ENCODE measurements at places on chromosomes 16 and 17. TPM values are rescaled to one million over a fixed set of nuclear protein-coding genes. Genes with fewer than 3 reads are reported as not detected.
A peak's percentile ranks its signal among the peaks of the same experiment; 100 is the strongest.

DNA sequence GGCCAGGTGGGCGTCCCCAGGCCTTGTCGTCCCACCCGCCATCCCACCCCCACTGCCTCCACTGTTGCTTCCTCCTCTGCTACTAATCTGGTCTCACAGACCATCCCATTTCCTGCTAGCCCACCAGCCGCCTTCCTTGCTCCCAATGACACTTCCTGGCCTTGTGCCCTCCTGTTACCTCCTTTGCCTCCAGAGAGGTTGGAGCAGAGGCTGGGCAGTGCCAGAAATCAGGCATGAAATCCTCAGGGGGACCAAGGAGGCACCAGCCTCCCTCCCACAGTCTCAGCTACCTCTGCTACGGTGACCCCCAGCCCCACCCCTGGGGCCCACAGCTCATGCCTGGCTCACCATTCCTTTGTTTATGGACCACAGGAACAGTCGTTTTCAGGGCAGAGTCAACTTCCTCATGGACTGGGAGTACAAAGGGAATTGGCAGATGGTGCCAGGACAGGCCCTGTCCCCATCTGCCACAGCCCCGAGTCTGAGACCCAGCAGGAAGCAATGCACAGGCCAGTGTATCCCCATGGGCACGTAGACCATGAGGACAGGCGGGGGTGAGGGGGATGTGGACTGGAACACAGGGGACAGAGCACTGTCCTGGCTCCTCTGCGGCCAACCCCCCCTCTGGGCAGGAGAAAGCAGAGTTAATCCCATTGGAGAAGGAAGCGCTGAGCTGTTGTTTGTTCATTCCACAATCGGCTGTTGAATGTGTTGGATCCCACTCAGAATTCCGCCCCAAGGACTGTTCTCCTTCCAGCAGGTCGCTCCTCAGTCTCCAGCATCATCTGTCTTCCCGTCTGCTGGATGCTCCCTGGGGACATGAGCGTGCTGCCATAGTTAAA is 2.2 kb upstream of the CDH5 start:
- DNase-seq, result peak; percentile 91
- peak overlapping the region; percentile 83 for H3K27ac ChIP-seq
- H3K36me3 ChIP-seq, result no peaks in the 10 kb centered on the region
- peaks cover 20% of the 10 kb centered on the region for H3K27me3 ChIP-seq
- H3K4me3 ChIP-seq, result no peak overlapping the region
- peaks cover 52% of the 10 kb centered on the region for H3K4me1 ChIP-seq

DNA sequence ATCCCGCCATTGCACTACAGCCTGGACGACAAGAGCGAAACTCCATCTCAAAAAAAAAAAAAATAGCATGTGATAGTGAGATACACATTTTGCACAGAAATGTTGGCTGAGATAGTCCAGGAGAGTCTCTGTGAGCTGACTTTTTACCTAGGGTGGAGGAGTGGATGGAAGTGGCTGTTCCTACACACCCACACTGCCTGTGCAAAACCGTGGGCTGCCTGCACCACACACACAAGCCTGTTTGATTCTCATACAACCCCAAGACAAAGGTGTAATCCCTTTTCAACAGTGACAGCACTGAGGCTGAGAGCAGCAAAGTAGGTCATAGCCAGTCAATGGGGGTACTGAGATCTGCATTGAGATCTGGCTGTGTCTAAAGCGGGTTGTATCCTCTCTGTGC is 86.8 kb downstream of the MARF1 start:
- H3K4me1 ChIP-seq, result peaks cover 2% of the 10 kb centered on the region
- no peaks in the 10 kb centered on the region for H3K27me3 ChIP-seq
- H3K4me3 ChIP-seq, result no peak overlapping the region
- no peak overlapping the region for H3K27ac ChIP-seq
- DNase-seq, result no peak

- peaks cover 36% of the 10 kb centered on the region for H3K4me1 ChIP-seq
- no peaks in the 10 kb centered on the region for H3K36me3 ChIP-seq
- no peak overlapping the region for H3K27ac ChIP-seq
- no peaks in the 10 kb centered on the region for H3K27me3 ChIP-seq
- no peak overlapping the region for H3K4me3 ChIP-seq
- no peak for DNase-seq
These were observed 203.6 kb downstream of the RAB11FIP4 start for GRCh38 chr17:31595076-31595475.

DNA sequence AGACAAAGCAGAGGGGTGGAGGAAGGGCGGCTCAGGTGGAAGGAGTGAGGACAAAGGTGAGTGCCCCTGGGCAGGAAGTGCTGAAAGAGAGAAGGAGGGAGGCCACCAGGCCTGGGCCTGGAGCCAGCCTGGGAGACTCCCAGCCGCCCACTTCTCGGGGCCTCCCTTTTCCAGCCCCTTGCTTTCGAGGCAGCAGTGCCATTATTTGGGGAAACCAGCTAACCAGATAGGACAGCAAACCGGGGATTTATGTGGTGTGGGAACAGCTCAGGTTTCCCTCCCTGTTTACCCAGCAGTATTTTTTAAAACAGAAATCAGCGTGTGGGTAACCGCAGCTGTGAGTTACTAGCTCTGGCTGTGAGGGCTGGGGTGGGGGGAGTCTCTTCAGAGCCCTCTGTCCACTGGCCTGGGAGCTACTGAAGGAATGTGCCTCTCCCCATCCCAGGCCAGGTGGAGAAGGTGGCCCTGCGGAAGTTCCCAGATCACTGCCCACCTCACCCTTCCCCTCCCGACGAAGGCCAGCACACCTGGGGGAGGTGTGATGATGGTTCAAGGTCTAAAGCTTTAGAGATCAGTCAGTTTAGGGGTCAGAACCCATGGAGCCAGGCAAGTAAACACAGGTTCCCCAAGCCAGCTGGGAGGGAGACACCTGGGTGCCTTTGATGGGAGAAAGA is 8.4 kb upstream of the MEOX1 start:
- DNase-seq, result no peak
- H3K4me3 ChIP-seq, result no peak overlapping the region
- H3K36me3 ChIP-seq, result no peaks in the 10 kb centered on the region
- peaks cover 2% of the 10 kb centered on the region for H3K27me3 ChIP-seq

- H3K27ac ChIP-seq, result peak overlapping the region; percentile 6
- H3K36me3 ChIP-seq, result peaks cover 14% of the 10 kb centered on the region
- no peak overlapping the region for H3K4me3 ChIP-seq
- DNase-seq, result peak; percentile 61
- H3K4me1 ChIP-seq, result peaks cover 13% of the 10 kb centered on the region
- H3K27me3 ChIP-seq, result peaks cover 8% of the 10 kb centered on the region
These were observed 6.4 kb downstream of the ATP1B2 start for GRCh38 chr17:7656958-7657609.

DNA sequence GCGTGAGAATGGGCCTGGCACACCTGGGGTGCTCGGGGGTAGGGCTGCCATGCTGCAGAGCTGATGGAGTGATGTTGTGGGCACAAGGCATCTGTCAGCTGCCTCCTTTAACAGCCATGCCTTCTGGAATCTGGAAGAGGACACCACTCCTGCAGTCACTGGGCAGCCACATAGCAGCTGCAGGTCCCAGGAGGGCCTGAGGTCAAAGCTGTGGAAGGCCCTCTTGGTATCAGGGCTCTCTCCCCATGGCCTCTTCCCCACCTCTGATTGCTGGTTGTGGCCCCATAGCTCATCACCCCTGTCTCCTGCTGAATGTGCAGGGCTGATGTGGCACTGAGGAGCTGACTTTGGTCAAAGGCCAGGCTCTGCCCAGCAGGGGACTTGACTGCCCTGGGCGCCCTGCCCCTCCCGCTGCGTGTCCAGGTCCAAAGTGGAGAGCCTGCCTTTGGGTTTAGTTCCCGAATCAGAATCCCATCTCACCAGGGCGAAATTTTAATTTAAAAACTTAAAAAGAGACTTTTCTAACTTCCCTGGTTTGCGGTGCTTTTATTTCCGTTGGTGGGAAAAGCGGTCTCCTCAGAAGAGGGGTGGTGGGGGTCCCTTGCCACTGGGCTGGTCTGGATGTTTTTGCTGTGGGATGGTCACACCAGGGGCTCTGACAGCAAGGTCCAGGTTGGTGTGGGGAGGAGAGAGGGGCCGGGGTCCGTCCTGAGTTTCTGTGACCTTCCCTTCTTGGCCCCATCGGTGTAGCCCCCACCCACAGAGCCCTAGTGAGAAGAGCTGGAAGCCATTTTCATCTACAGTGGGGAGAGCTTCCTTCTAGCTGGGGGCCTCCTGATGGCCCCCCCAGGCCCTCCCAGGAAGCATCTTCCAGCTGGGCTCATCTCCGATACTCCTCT is 5.9 kb downstream of the UBALD2 start:
- peaks cover 26% of the 10 kb centered on the region for H3K36me3 ChIP-seq
- H3K4me3 ChIP-seq, result peak overlapping the region; percentile 48
- peak; percentile 55 for DNase-seq
- peak overlapping the region; percentile 85 for H3K27ac ChIP-seq
- no peaks in the 10 kb centered on the region for H3K27me3 ChIP-seq

- DNase-seq, result peak; percentile 86
- no peaks in the 10 kb centered on the region for H3K36me3 ChIP-seq
- H3K4me1 ChIP-seq, result no peaks in the 10 kb centered on the region
- no peak overlapping the region for H3K27ac ChIP-seq
- no peaks in the 10 kb centered on the region for H3K27me3 ChIP-seq
These were observed 743.6 kb downstream of the KCNJ2 start for GRCh38 chr17:70912716-70913485.

- peaks cover 4% of the 10 kb centered on the region for H3K4me1 ChIP-seq
- no peak overlapping the region for H3K27ac ChIP-seq
- H3K27me3 ChIP-seq, result no peaks in the 10 kb centered on the region
- no peak for DNase-seq
- H3K4me3 ChIP-seq, result no peak overlapping the region
These were observed 24.0 kb upstream of the ALDH3A1 start for GRCh38 chr17:19771971-19772630.

- peaks cover 14% of the 10 kb centered on the region for H3K4me1 ChIP-seq
- no peak overlapping the region for H3K4me3 ChIP-seq
- H3K36me3 ChIP-seq, result no peaks in the 10 kb centered on the region
- peak; percentile 86 for DNase-seq
These were observed 62.3 kb downstream of the MARCHF10 start for GRCh38 chr17:62745806-62746205.

- H3K27ac ChIP-seq, result peak overlapping the region; percentile 80
- peak; percentile 88 for DNase-seq
- H3K4me1 ChIP-seq, result peaks cover 31% of the 10 kb centered on the region
- H3K4me3 ChIP-seq, result no peak overlapping the region
- H3K27me3 ChIP-seq, result no peaks in the 10 kb centered on the region
- no peaks in the 10 kb centered on the region for H3K36me3 ChIP-seq
These were observed 44.0 kb downstream of the GPRC5B start for GRCh38 chr16:19840524-19841110.

GRCh38 chr16:4936181-4936990 is 562 bp downstream of the PPL start:
- no peaks in the 10 kb centered on the region for H3K36me3 ChIP-seq
- peaks cover 16% of the 10 kb centered on the region for H3K4me1 ChIP-seq
- H3K4me3 ChIP-seq, result peak overlapping the region; percentile 26
- H3K27me3 ChIP-seq, result peaks cover 65% of the 10 kb centered on the region
- no peak overlapping the region for H3K27ac ChIP-seq

DNA sequence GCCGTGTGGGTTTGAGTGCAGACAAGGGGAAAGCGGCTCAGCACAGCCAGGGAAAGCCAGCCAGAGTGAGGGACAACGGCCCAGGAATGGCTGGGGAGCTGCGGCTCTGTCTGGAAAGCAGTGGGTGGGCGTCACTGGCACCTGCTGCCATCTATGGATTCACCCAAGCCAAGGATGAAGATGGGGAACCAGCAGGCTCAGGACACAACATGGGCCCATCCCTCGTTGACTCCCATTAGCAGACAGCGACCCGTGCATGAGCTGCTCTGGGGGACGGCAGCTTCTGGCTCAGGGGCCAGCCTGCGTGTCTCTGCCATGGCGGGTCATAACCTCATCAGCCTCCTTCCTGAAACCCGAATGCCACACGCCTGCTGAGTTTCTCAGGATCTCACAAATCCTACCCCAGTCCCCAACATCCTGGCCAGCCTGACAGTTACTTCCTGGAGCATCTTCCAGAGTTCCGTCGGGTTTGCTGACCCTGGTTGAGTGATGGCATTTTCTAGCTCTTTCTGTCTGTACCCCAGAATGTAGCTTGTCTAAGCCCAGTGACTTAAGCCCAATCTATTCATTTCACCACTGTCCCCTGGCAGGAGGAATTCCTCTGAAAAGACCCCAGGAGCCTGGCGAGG is 50.7 kb downstream of the SLC7A5 start:
- H3K4me1 ChIP-seq, result peaks cover 33% of the 10 kb centered on the region
- peaks cover 7% of the 10 kb centered on the region for H3K27me3 ChIP-seq
- H3K27ac ChIP-seq, result no peak overlapping the region
- DNase-seq, result no peak
- H3K36me3 ChIP-seq, result no peaks in the 10 kb centered on the region

DNA sequence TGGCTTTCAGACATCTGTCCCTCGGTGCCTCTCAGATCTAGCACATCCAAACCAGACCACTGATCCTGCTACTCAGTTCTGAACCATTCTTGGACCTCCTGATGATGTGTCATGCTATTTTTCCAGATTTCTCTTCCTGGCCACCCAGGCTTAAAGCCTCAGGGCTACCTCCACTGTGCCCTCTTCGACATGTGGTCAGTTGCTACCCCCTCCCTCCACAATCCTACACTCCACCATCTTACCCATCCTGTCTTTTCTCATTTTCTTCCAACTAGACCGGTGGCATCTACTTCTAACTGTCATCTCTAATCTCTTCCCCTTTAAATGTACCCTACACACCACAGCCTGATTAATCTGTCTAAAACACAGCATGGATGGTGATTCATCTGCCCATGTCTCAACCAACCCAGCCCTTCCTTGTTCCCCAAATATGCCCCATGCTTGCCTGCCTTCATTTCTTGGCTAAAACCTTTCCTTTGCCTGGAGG is 478.6 kb downstream of the SLC39A11 start:
- no peak overlapping the region for H3K27ac ChIP-seq
- H3K36me3 ChIP-seq, result no peaks in the 10 kb centered on the region
- H3K4me3 ChIP-seq, result no peak overlapping the region

GRCh38 chr17:1989135-1989534 is 36.0 kb downstream of the RTN4RL1 start:
- peak; percentile 26 for DNase-seq
- H3K36me3 ChIP-seq, result no peaks in the 10 kb centered on the region
- H3K27ac ChIP-seq, result no peak overlapping the region
- H3K27me3 ChIP-seq, result peaks cover 19% of the 10 kb centered on the region
- peaks cover 7% of the 10 kb centered on the region for H3K4me1 ChIP-seq

- no peaks in the 10 kb centered on the region for H3K27me3 ChIP-seq
- H3K27ac ChIP-seq, result no peak overlapping the region
- no peaks in the 10 kb centered on the region for H3K4me1 ChIP-seq
- DNase-seq, result no peak
- H3K36me3 ChIP-seq, result peaks cover 3% of the 10 kb centered on the region
- no peak overlapping the region for H3K4me3 ChIP-seq
These were observed 86.8 kb downstream of the MSI2 start for GRCh38 chr17:57342963-57343589.

- H3K27me3 ChIP-seq, result no peaks in the 10 kb centered on the region
- H3K4me3 ChIP-seq, result no peak overlapping the region
- no peaks in the 10 kb centered on the region for H3K36me3 ChIP-seq
- no peak for DNase-seq
- H3K4me1 ChIP-seq, result no peaks in the 10 kb centered on the region
These were observed 51.9 kb downstream of the CDYL2 start for GRCh38 chr16:80752541-80752940.

The KCNJ16 gene
- polyA plus RNA-seq, result 0.79 TPM

The RAB26 gene
- polyA plus RNA-seq, result 1.6 TPM

The MYH1 gene
- polyA plus RNA-seq, result 11.4 TPM

Data from muscle of leg (tissue), 16 donors.